ENCODE measurements at places on chromosomes 4 and X.

GRCh38 chrX:111123606-111124179, 27.7 kb downstream of the PAK3 start:
- DNase-seq, result no peak

GRCh38 chr4:55795341-55795740, 24.2 kb upstream of the EXOC1L start:
- DNase-seq, result no peak

DNA sequence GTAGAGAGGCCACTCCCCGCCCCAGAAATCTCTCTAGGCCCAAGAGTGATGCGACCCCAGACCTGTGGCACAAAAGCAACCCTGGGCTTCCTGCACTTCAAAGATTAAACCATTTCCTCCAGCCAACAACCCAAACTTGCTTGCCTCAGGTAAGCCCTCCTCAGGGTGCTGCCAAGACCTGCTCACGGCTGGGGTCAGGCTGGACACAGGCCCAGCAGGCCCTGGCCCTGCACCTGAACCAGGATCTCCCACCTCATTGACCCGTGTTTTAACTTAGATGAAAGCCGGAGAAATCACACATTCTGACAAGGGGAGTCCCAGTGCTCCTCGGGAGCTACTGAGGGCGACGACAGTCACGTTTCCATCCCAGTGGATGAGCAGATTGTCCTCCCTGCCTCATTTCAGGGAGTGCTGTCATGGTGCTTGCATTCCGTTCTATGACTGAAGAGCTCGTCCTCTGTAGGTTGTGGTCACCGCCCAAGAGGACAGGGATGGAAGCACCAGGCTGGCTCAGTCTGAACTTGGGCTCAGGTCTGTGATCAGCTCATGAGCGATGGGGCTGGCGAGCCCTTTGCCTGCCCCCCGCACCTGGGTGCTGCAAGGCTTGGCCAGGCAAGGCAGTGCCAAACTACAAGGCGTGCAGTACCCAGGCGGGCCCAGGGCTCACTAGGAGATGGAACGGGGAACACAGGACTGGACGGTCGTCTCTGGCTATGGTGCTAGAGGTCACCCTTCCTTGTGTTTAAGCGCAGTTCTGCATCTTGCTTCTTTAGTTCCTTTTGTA, 25.9 kb downstream of the WDR1 start:
- DNase-seq, result no peak

- no peak for DNase-seq
These were observed 5.5 kb upstream of the NKX1-1 start for GRCh38 chr4:1411436-1412375.

GRCh38 chr4:154466336-154466735, 25.3 kb downstream of the DCHS2 start:
- DNase-seq, result no peak

- DNase-seq, result no peak
These were observed 125.9 kb downstream of the NSUN7 start for GRCh38 chr4:40875507-40876150.

DNA sequence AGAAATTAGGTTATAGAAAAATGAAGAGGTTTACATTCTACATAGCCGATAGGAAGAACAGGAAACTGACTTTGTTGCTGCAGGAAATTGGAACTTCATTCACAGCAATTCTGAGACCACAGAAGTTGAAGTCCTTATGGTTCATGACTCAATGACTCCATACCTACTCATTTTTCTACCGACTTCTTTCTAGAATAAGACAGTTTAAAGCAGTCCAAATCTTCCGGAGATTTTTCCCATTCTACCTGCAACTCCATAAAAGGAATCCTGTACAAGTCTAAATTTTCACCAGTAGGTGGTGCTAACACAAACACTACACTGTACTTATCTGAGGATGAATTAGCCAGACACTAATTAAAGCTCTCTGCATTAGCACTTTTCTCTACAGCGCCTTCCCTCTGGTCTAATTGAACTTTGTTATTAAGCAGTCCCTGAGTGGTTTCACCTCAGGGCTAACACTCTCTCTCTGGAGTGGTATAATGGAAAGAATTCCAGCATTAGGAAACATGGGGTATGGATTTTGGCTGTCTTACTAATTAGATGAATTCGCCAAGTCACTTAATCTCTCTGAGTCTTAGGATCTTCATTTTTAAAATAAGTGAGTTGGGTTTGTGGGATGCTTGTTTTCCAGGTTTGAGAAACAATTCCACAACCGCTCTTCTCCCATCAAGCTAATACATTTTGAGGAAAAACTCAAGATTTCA, 167.9 kb downstream of the SMIM20 start:
- no peak for DNase-seq

DNA sequence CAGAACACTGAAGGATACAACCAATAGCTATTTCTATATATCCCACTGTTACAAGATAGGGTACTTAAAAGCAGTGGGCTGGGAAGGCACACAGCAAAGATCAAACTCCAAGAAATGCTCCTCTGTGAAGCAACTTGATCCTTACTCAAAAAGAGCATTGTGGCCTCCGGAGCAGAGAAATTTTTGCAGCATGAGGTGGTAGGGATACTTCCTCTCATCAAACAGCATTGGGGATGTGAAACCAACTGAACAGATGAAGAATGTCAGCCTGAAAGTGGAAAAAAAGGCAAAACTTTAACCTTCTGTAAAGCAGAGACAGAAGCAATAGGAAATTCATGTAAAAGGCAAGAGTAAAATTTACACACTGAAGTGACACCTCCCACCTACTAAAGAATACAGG, 92.2 kb downstream of the HUWE1 start:
- DNase-seq, result no peak

DNA sequence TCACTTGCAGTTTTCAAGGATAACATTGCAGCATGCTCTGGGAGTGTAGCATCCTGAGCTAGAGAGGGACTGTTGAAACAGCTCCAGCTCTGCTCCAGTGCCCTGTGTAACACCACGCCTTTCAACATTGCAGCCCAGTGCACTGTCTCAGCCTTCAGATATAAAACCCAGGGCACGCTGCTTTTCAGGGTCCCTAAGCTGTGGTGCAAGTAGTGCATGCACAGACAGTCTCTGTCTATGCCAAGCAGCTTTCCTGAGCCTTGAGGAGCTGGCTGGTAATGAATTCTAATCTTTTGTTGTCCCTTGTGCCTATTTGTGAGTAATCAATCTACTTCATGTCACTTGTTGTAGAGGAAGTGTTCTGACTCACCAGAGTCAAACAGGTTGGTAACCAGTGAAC, 897.0 kb downstream of the ARAP2 start:
- DNase-seq, result no peak

DNA sequence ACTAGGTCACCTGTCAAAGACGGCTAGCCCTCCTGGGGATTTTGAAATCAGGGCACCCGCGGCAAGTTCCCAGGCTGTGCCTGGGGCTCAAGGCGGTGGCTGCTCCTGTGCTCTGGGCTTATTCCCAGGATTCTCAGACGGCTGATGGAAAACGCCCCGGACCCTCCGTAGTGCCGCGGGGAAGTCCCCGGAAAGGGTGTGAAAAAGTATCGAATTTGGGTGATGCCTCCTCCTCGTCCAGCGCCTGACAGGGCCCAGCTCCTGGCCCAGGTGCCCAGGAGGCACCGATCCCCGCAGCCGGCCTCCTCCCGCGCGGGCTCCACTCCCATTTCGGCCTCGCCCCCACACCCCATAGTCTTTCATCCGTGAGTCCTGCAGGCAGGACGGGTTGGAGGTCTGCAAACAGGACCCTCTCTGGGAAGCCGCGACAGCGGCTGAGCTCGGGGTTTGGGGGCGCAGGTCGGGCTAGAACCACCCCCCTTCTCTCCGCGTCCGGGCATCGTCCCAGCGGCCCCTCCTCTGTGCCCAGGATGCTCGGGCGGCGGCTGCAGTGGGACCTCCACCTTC, 1.1 kb upstream of the NSG1 start:
- no peak for DNase-seq

GRCh38 chr4:60452266-60452665, 747.9 kb upstream of the ADGRL3 start:
- no peak for DNase-seq

DNA sequence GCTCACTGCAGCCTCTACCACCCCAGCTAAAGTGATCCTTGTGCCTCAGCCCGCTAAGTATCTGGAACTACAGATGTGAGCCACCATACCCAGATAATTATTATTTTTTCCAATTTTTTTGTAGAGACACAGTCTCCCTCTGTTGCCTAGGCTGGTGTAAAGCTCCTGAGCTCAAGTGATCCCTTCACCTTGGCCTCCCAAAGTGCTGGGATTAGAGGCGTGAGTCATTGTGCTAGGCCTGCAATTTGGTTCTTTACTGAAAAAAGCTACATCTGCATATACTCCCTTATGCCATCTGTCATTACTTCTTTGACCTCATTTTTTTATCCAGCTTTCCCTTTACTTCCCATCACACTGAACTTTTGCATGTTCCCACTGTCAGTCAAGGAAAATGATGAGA, 2012.4 kb upstream of the IGFBP7 start:
- no peak for DNase-seq

DNA sequence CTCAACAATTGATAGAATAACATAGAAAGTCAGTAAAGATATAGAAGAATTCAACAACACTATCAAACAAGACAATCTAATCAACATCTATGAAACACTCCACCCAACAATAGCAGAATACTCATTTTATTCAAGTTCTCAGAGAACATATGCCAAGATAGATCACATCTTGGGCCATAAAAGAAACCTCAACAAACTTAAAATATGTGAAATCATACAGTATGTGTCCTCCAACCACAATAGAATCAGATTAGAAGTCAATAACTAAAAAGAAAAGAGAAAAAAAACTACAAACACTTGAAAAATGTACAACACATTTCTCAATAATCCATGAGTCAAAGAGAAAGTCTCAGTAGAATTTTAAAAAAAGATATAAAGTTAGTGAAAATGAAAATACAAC, 78.6 kb upstream of the LDB2 start:
- no peak for DNase-seq

GRCh38 chr4:53012738-53013137, 150.6 kb downstream of the RASL11B start:
- no peak for DNase-seq

DNA sequence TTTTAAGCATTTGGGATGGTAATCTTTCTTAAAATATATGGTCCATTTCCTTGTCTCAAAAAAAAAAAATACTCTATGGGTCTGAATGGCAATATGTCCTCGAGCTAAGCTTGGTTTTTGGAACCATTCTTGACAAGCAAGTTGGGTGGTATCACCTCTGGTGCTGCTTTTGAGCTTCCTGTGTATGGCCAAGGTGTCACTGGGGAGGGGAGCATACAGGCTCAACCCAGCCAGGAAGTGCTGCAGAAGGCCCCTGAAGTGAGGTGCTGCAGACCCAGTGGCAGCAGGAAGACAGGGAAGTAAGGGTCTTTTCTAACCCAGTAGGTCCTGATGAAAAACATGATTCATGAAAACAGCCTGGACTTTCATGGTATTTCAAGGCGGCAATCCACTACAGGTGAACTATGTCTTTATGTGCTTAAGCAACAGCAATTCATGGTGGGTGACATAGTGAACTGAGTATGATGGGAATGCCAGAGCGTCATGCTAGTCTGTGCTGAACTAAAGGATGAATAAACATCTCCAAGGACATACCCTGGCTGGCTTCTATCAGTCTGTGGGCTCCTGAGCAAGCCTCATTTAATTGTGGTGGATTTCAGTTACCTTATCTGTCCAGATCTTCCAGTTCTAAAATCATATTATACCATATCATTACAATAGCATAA, 15.1 kb downstream of the TRAPPC2 start:
- DNase-seq, result no peak

DNA sequence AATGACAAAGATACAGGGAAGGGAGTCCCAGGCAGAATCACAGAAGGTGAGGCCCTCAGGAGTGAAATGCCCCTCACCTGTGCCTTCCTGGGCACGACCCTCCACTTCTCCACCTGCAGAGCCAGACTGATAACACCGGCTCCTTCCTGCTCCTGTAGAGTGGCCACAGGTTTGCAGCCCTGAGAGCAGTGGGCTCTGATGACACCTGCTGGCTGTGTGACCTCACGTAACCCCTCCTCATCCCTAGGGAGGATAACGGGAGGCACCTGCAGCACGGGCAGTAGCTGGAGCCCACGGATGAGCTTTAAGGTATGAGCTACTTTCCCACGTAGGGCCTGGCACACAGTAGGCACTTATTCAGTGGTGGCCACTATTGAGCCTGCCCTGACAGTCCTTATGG, 25.5 kb upstream of the MAN2B2 start:
- DNase-seq, result no peak

DNA sequence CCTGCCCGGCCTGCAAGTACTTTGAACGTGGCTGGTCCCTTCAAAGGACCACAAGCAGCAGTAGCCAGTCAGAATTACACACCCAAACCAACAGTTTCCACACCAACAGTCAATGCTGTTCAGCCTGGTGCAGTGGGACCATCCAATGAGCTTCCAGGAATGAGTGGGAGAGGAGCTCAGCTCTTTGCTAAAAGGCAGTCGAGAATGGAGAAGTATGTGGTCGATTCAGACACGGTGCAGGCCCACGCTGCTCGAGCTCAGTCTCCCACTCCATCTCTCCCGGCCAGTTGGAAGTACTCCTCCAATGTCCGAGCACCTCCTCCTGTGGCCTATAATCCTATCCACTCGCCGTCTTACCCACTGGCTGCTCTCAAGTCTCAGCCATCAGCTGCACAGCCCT, 104.4 kb upstream of the MYOZ2 start:
- DNase-seq, result no peak

GRCh38 chr4:24443200-24443599, 141.2 kb downstream of the DHX15 start:
- no peak for DNase-seq

DNA sequence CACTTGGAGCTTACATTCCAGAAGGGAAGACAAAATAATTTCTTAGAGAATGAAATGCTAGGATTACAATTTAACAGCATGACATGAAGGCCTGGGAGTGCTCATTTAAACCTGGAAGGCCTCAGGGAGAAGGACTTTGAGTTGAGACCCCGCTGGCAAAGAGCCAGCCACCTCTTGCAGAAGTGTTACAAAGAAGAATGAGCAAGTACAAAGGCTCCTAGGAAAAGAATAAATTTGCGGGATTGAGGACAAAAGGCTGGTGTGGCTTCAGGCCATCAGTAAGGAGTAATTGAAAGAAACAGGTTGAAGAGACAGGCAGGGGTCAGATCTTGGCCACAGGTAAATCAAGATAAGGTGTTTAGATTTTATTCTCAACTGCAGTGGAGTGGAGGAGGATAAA, 3.1 kb upstream of the ELOVL6 start:
- DNase-seq, result no peak

GRCh38 chrX:46380148-46380752, 165.0 kb downstream of the ZNF674 start:
- no peak for DNase-seq

- DNase-seq, result peak; percentile 47
These were observed 117.0 kb downstream of the CBLL2 start for GRCh38 chrX:22389556-22390179.
